Vagina (tissue), 2 donors: ENCODE measurements at places on chromosomes 5 and 9. TPM values are rescaled to one million over a fixed set of nuclear protein-coding genes. Genes with fewer than 3 reads are reported as not detected.
A peak's percentile ranks its signal among the peaks of the same experiment; 100 is the strongest.

- no peak for DNase-seq
These were observed 4.4 kb upstream of the GLIPR2 start for GRCh38 chr9:36132086-36132485.

Gene ACSL6
- 0.49 TPM for total RNA-seq

DNA sequence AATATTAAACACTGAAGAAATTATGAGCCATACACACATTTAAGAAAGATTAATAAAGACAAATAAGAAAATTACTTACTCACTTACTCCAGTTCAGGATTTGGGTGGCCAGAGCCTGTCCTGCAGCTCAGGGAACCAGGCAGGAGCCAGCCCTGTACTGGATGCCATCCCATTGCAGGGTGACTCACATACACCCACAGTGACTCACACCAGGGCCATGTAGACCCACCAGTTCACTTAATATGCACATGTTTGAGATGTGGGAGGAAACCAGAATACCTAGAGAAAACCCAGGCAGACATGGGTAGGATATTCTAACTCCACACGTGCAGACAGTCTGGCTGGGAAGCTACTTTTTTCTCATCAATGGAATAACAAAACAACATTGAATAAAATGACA is 49.6 kb upstream of the ADRB2 start:
- no peak for DNase-seq

DNA sequence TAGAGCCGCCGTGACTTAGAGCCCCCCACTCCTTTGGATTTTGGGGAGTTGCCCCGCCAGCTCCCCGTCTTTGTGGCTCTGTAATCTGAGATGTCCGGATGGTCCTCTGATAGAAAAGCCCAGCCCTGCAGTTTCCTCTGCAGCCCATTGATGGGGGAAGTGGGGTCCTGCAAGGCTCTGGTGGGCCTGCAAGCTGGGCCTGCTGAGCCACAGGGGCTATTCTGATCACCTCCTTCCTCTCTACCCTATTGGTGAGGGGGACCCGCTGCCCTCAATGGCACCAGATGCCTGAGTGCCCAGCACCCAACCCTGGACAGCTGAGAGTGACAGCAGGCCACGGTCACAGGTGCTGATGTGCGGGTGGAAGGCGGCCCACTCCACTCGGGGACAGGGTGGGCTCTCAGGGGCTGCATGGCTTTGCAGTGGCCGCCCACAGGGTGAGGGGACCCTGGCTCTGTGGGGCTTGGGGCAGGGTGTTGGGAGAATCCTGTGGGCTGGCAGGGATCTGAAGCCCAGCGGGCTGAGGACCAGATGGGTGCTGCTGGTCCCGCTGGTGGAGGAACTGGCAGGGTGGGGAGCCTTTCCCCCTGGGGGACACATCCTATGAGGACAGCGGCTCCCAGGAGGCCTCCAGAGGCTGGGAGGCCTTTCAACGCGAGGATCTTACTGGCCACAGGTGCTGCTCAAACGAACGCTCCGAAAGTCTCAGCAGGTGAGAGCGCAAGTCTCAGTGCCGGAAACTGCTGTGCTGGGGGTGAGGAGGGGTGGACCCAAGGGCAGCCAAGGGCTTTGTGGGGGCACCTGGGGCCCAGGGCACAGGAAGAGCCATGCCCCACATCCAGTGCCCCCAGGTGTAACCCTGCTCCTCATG is 30.0 kb upstream of the LPCAT1 start:
- DNase-seq: peak; percentile 76

DNA sequence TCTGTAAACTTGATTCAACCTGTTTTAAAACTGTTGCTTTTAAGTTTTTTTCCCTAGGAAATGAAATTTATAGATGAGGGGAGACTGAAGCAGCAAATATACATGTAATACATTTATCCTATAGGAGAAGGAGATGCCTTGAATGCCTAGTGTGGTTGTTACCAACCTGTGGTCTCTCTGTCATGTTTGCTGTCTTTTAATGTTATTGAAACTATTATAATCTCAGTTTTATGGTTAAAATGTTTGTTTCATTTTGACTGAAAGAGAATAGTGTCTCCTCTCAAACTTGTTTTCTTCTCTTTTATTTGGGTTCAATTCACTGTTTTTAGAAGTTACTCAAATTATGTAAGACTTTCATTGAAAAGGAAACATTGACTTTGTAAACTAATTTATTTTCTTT is 15.8 kb downstream of the MRPL22 start:
- DNase-seq: no peak

DNA sequence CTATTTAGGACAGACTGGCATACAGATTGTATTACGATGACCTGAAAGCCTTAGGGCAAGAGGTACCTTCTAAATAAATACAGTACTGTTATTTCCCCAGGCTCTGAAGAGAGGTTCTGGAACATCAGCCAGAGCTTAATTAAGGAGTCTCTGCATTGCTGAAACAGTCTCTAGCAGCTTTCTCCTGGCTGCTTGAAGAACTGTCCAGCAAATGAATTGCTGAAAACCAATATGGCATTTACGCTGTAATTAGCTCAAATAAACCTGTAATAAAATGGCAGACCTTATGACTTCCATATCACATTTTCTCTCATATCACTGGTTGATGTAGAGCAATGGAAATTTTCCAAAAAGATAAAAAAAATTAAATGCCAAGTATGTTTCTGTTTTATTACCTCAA is 636.3 kb downstream of the GABRG2 start:
- DNase-seq: no peak

DNA sequence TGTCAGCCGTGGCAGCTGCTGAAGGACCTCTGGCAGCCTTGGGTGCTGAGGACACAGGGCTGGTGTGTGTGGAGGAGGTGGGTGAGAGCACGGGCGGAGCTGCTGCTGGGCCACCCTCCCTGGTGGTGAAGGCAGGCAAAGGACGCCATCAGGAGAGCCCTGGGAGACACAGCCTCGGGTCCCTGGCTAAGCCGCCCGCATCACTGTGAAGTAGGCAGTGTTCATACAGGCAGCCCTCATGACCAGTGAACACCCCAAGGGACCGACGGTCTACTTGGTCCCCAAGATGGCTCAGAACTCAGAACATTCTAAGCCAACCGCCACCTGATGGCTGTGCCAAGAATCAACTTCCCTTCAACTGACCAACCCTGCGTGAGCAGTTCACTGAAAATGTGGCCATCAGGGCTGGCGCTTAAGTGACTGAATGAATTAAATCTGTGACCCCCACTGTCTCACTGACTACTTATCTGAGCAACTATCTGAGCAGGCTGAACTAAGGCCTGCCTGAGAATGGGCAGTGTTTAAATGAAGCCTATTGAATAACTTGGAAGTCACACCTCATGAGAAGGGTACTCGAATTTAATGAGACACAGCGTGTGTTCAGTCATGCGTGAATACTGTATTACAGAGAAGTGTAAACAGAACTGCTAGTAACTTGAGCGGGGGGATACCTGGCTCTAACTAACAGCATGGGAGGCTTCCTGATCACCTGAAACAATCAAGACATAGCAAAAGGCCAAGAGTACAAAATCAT is 54.7 kb upstream of the SIMC1 start:
- DNase-seq: no peak

GRCh38 chr5:74952406-74952805 is 86.2 kb upstream of the FAM169A start:
- no peak for DNase-seq

Gene RNF208
- 0.98 TPM for total RNA-seq

DNA sequence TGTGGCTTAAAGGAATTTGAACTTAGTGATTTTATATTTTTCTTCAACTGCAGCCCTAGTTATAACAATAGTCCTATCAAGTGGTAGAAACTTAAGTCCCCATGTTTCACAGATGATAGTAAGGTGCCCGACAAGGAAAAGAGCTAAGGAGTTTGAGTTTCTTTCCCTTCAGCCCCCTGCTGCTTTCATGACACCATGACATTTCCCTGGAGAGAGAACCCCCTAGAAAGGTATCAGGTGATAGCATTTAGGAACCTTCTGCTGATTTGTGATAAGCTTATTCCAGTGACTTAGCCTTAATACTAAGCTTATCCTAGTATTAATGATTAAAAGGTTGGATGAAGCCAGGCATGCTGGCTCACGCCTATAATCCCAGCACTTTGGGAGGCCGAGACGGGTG is 623.8 kb upstream of the TYRP1 start:
- DNase-seq: no peak

GRCh38 chr9:79477955-79478771 is 93.6 kb upstream of the TLE4 start:
- no peak for DNase-seq

Gene GHR
- total RNA-seq: 16.7 TPM

Gene SLC36A2
- total RNA-seq: not detected

Gene LECT2
- total RNA-seq: not detected

DNA sequence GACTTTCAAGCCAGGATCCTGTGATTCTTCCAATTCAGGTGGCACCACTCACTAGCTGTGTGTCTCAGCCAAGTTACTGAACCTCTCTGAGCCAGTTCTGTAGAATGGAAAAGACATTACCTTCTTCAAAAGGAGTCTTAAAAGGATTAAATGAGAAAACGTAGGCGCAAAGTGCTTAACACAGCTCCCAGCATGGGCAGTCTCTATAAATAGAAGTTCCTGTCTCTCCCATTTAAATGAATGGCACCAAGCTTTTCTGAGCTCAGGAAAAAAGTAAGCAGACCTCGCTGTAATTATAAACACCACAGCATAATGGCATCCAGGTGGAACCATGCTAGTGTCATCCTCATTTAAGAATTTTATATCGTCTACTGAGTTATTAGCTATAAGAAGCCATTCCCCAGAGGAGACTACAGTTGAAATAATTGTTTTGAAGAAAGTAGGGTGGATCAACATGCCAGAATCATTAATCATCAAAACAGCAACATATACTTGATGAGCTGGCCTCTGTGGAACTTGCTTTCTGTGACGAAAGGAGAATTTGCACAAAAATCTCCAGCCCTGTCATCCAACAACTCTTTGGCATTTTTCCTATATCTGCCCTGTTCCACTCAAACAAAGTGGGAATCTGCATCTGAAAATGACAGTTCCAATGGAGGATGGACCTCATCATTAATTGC is 188.9 kb downstream of the SPOCK1 start:
- DNase-seq: no peak

DNA sequence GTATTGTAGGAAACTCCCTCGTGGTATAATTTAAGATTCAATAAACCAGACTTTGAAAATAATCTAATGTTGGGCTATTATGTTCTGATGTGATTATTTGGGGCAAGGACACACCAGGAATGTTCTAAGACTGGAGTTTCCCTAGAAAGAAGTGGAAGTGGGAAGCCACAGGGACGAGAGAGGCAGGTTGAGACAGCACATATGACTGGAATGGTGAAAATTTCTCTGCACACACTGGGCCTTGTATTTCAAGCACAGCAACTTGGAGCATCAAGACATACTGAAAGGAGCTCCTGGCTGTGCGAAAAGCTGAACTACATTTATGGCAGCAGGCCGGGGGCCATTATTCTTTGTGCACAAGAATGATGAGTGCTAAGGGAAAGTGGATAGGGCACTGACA is 98.2 kb downstream of the CETN3 start:
- DNase-seq: no peak

DNA sequence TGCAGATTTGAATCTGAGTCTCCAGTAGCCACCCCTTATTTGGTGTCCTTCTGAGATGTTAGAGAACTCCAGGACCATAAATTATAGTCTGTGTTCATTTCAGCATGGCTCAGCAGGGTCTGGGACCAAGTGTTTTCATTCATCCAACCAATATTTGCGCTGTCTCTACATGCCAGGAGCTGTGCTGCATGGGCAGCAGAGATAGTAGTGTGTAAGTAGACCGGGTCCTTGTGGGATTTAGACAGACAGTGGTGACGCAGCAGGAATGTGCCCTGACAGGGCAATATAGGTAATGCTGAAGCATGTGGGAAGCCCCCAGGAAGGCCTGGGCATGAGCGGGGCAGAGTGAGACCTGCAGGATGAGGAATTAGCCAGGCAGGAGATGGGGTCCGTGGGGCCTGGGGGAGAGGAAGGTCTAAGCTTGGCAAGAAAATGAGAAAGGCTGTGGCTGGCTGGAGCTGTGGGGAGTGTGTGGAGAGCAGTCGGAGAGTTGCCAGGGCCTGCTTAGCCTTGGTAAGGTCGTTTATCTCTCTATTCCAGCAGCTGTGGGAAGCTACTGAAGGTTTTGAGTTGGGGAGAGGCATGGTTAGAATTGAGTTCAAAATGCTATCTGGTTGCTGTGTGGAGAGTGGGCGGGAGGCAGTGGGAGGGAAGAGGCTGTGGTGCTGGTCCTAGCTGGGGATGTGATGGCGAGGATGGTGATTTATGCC is 16.8 kb downstream of the STXBP1 start:
- no peak for DNase-seq

GRCh38 chr5:114928644-114929462 is 240.9 kb downstream of the TRIM36 start:
- no peak for DNase-seq

- DNase-seq: peak; percentile 90
These were observed 456.0 kb downstream of the RAB3C start for GRCh38 chr5:59038798-59039295.

- no peak for DNase-seq
These were observed 1.5 kb downstream of the SAPCD2 start for GRCh38 chr9:137068539-137069507.

DNA sequence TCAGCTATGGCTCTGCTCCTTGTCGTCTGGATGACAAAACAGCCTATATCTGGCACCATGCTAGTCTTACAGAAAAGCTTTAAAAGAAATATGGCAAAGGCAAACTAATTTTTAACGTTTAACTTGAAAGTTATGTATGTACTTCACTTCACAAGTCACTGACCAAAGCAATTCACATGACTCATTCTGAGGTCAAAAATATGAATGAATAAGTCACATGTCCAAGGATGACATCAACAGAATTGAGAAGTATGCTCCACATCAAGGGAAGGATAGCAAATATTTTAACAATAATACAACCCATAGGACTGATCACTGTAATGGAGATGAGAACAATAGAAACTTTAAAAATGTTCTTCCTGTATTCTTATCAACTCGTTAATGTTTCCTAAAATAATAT is 1072.6 kb upstream of the NUDT12 start:
- DNase-seq: no peak

Gene LHX3
- not detected for total RNA-seq

- no peak for DNase-seq
These were observed 912.3 kb upstream of the SEMA6A start for GRCh38 chr5:117486879-117487391.

GRCh38 chr5:142894749-142895148 is 124.6 kb downstream of the ARHGAP26 start:
- no peak for DNase-seq

- no peak for DNase-seq
These were observed 207.6 kb upstream of the S1PR3 start for GRCh38 chr9:88783711-88784083.

Gene SLCO4C1
- total RNA-seq: not detected
